ENCODE measurements at places on chromosomes 3 and 15.
A peak's percentile ranks its signal among the peaks of the same experiment; 100 is the strongest.

- no peak for DNase-seq
Observed at GRCh38 chr3:52097851-52098507, 41.6 kb upstream of the DUSP7 start.

GRCh38 chr15:73926219-73927002 is at the start of gene LOXL1:
Gene LOXL1 (plus strand): TSS chr15:73926462. CDS start chr15:73926784, 322 bp downstream.
- DNase-seq, result peak; percentile 29

GRCh38 chr3:134992180-134992579 is 197.1 kb downstream of the EPHB1 start:
- DNase-seq, result no peak

DNA sequence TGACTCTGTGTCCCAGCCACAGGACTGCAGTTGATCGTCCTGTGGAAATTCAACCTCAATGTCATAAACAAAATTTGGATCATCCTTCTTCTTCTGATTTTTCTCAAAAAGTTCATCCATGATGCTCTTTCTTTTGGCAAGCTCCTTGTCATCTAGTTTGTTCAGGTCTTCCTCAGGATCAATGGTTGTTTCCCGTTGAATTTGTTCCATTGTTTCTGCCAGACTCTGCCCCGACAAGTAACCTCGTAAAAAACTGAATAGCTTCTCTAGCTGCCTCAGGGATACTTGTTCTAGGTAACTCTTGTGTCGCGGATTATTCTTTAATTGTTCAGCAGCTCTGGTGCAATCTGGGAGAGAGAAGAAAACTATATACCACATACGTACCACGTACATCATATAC is 4.5 kb downstream of the CEP19 start:
- DNase-seq, result no peak
